ENCODE measurements at places on chromosomes 6 and 20.

DNA sequence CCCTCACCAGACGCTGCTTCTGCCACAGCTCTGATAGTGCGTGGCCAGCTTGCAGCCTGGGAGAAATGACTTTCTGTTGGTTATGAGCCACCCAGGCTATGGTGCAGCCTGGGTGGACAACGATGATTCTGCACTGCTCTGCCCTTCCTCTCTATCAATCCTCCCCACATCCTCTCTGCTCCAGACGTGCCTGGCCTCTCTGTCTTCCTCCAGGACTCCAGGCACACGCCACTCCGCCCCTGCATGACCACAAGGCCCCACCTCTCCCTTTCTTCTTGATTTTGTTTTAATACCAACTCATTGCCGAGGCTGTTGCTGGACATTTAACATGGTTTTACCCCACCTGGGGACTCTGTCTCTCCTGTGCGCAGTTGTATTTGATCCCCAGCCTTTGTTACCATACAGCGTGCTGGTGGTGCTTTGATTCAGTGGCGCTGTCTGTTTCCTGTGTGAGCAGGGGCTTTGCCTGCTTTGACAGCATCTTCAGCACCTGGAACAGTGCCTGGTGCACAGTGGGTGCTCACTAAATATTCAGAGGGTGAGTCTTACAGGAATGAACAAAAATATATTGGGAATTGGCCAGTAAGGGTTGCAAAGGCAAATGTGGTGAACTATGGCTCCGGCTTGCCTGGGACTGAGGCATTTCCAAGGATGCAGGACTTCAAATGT lies 280.9 kb downstream of the CDH26 start:
- no peak for DNase-seq

DNA sequence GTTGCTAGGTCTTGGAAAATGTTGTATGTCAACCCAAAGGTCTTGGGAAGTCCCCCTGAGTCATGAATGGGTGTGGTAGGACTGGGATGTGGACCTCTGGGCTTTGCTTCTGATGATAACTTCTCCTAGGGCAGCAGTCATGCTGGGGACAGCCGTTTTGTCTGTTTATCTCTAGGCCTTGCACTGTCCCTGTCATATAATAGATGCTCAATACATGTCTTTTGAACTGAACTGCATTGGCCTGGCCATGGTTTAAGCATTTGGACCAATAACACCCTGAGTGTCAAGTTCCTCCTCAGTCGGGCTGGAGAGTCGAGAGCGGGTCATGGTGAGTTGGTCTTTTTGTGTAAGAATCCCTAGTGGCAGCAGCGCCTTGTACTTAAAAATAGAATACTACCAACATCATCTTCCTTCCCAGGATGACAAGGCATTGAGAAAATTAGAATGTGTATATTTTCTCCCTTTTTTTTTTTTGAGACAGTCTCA lies 43.1 kb downstream of the E2F3 start:
- DNase-seq = no peak

DNA sequence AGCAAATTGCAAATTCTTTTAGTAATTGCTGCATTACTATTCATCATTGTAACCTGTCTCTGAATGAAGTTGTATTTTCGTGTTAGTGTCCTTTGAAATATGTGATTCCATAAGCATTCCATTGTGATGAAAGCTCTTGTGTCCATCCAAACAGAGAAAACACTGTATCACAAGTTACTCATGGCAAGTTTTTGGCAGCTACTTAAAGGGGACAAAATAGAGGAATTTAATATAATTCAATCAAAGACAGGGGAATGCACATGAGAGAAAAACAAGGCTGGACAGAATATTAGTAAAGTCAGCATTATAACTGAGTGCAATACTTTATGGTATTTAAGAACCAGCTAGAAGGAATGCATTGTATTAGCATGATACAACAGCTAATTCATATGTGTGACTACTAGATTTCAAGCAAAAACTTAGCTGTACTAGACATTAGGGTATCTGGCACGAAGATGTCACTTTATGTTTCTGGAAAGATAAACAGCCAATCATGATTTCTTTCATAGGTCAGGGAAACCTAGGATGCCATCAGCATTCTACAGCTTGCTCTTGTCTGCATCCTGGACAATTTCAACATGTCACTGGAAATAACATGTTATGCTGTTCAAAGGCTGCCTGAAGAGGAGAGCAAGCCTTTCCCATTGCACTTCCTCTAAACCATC lies 270.6 kb upstream of the MARCKS start:
- DNase-seq = no peak

DNA sequence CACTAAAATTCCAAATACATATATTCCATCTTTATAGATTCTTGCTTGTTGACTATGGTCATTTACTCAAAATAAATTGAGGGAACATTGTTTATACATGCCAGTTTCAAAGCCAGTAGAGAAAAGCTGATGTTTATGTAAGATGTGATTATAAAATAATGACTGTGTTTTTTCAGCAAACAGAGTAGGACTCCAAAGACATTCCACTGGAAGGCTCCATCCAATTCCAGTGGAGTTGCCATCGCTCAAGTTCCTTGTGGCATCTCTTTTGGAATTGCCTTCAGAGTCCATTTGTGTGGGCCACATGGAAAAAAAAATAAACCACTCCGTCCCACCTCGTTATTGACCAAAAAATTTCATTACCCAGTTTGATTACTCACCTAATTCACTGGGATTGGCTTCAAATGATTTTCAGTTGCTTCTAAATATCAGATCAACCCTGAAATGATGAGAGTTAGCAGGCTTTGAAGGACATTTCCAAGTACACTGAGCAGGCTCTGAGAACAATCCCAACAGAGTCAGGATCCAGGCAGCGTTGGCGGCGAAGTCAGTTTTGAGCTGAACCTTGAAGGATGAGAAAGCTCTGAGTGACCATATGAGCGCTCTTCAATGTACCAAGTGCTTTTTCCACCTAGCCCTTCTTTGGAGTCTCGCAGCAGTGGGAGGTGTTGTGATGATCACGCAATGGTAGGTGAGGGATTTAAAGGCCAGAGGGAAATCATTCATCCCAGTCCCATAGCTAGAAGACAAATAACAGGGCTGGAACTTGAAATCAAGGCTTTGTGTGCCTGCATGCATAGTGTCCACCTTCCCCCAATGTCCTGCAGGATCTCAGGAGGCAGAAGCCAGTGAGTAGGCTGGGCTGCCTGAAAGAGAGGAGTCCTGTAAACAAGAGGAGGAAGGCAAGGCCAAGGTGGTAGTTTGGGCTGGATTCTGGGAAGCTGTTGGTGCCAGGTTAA lies 281.7 kb downstream of the CDC5L start:
- DNase-seq = peak; percentile 3

All from left hindlimb (tissue), 1 donor.